ENCODE measurements at places on chromosomes 4 and X.

- DNase-seq = no peak
Measured at GRCh38 chr4:98518559-98519267, 139.7 kb downstream of the TSPAN5 start.

- peak; percentile 65 for DNase-seq
Measured at GRCh38 chr4:123250843-123251242, 145.8 kb upstream of the SPRY1 start.

- DNase-seq = peak; percentile 45
Measured at GRCh38 chr4:1002131-1002630, 9.0 kb upstream of the SLC26A1 start.

DNA sequence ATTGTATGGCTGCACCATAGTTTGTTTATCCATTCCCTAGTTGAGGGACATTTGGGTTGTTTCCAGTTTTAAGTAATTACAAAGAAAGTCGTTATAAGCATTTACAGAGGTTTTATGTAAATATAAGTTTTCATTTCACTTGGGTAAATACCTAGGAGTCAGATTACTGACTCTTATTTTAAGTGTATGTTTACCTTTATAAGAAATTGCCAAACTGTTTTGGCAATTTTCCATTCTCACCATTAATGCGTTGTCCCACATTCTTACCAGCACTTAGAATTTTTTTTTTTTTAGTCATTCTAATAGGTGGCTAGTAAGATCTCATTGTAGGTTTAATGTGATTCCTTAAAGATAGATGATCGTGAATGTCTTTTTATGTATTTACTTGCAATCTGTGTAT lies 121.5 kb upstream of the NR3C2 start:
- no peak for DNase-seq

DNA sequence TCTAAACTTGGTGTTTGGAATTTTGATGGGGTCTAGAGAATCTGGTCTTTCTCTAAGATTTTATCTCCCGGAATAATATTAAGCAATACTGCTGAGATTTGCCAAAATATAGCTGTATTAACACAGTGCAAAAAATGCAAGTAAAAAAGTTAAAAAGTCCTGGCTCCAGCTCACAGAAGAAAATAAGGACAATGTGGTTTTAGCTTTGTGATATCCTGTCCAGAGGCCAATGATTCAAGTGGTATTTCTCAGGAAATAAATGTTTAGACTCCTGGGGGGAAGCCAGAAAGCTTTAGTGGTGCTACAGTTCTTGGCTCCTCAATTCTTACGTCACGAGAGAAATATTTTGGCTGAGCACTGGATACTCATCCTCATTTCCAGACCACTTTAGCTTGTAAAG lies 40.9 kb upstream of the IL13RA2 start:
- DNase-seq = peak; percentile 82

GRCh38 chr4:61740886-61741285 lies 540.8 kb downstream of the ADGRL3 start:
- no peak for DNase-seq

DNA sequence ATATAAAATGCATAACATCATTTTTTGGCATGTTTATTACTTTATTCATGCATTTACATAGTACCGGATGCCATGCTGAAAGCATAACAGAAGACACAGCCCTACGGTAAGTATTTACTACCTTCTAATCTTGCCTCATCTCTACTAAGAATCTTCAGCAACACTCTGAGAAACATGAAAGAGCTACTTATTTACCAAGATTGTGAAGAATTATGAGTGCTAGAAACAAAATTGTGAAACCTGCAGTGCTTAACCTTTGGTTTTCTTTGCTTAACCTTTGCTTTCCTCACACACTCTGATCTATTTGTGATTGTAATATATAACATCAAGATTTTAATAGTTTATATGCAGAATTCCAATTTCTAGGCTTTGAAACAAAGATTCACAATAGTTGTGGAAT lies 7.4 kb downstream of the ANTXR2 start:
- DNase-seq = no peak

DNA sequence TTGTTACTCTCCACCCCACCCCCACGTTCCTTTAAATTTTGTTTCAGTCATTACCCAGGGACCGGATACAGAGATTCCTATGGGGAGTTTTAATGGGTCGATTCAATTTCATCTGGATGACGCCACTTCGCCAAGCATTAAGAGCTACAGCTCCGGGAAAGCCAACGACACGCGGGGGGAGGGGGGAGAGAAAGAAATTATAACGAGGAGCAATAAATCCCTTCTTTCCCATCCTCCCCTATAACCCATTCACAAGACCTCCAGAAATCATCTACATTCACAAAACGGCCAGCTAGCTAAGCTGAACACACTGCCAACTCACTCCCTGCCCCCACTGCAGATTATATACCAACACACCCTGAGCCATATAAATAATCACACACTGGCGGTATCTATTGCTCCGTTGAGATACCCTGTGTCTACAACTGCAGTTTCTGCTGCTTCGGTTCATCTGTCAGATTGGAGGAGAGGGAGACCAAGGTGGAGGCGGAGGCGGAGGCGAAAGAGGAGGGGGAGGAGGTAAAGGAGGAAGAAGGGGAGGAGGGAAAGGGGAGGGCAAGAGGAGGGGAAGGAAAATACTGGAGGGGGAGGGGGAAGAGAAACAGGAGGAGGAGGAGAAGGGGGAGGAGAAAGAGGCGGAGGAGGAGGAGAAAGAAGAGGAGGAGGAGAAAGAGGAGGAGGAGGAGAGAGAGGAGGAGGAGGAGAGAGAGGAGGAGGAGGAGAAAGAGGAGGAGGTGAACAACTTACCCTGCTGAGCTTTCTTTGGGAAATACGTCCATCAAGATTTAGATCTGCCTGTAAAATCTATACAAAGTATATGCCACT lies 113.9 kb upstream of the VAMP7 start:
- peak; percentile 86 for DNase-seq

GRCh38 chr4:172392741-172393140 lies 579.5 kb downstream of the GALNTL6 start:
- DNase-seq = no peak

GRCh38 chr4:42819863-42820514 lies 72.5 kb upstream of the GRXCR1 start:
- DNase-seq = no peak

- no peak for DNase-seq
Measured at GRCh38 chr4:41874873-41875272, 60.4 kb upstream of the TMEM33 start.

GRCh38 chr4:24731448-24731847 lies 63.9 kb upstream of the SOD3 start:
- no peak for DNase-seq

DNA sequence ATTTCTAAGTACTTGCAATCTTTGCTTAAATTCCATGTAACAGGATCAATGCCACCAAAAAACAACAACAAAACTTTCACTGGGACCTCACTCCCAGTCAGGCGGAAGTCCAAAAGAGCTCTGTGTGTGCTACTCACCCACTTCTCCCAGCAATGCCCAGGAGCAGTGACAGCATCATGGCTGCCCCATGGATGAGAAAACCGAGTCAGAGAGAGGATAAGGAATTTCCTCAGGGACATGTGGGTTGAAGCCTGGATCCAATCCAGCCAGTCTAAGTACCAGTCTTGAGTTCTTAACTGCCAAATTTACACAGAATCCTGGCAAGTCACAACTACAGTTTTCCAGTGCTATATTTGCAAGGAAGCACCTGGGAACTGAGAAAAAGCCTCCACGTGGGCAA lies 64.5 kb downstream of the STX18 start:
- DNase-seq = no peak

- no peak for DNase-seq
Measured at GRCh38 chr4:8703857-8704495, 111.4 kb downstream of the CPZ start.

DNA sequence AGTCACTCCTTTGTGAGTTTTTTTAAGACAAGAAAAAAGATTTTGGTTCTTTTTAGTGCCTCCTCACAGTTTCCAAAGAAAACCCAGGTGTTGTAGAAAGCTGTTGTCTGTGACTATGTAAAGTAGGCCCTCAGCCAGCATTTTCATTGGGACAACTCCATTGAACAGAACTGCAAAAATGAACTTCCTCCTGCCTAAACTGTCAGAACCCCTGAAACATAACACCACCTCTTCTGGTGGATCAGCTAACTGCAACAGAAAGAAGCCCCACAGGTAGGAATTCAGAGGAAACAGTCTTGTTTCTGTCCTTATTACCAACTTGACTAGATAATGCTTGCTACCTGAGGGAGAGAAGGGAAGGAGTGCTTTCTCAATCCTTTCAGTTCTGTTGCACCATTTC lies 3.4 kb upstream of the ATP11C start:
- DNase-seq = no peak

GRCh38 chr4:76459291-76459723 lies 24.3 kb downstream of the SHROOM3 start:
- DNase-seq = peak; percentile 14

- DNase-seq = peak; percentile 14
Measured at GRCh38 chr4:133493776-133494175, 344.7 kb downstream of the PCDH10 start.

DNA sequence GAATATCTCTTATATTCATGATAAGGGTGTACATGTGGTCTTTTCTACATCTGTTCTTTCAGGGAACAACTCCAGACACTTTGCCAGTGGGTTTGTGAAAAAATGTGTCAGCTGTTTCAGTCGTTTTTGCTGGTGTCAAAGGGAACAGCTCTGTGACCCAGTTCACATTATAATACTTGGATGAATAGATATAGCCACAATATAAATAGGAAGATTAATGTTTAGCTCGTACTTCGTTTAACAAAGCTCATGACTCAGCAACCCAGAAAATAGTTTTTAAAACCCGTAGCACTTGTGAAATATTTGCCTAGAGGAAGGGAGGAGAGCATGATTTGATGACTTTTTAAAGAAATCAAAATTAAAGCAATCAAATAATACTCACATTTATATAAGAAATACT lies 7.9 kb downstream of the LIAS start:
- peak; percentile 15 for DNase-seq

- no peak for DNase-seq
Measured at GRCh38 chrX:11890836-11891514, 132.9 kb downstream of the MSL3 start.
